ENCODE measurements at places on chromosomes 12 and 14. TPM values are rescaled to one million over a fixed set of nuclear protein-coding genes. Genes with fewer than 3 reads are reported as not detected.

- peak; percentile 20 for DNase-seq
These were observed 21.3 kb downstream of the DCAF4 start for GRCh38 chr14:72947366-72948160.

NUAK1 gene
- 96.1 TPM for total RNA-seq

DNA sequence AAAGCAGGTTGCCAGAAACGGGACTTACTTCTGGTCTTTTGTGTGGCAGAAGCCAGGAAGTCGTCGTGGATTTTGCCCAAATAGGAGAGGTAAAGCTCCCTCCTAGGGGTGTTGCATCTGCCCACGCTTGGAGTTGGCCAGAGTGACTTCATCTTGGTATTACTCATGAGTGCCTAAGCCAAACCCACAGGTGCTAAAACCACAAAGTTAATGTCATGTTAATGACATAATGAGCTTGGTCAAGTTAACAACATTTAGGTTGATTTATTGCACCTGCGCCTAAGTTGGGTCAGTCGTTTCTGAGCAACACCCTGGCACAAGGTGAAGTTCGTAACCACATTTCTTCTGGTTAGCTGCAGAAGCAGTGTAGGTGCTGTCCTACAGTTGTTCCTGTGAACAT, 225.2 kb downstream of the FUT8 start:
- DNase-seq, result peak; percentile 89

GRCh38 chr12:51829011-51829481, 19.5 kb downstream of the FIGNL2 start:
- no peak for DNase-seq

SMIM41 gene
- total RNA-seq, result 0.18 TPM

DNA sequence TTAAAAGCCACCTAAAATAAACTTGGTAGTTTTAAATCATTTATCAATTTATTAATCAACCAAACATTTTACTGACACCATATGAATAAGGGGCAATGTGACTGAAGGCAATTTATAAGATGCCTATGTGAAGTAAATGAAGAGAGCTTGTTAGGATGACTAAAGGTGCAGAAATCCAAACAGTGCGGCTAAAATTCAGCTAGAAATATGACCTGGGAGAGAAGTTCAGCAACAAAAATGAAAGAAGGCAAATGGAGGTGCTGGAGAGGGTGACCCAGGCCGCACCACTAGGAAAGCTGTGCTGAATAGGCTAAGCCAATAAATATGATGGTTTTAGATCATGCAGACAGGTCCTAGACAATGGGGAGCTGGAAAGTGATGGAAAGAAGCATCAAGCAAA, 403.7 kb downstream of the BTG1 start:
- DNase-seq, result peak; percentile 10

GRCh38 chr12:132765361-132765760, 3.7 kb upstream of the ANKLE2 start:
- no peak for DNase-seq

SLC17A8 gene
- not detected for total RNA-seq

DNA sequence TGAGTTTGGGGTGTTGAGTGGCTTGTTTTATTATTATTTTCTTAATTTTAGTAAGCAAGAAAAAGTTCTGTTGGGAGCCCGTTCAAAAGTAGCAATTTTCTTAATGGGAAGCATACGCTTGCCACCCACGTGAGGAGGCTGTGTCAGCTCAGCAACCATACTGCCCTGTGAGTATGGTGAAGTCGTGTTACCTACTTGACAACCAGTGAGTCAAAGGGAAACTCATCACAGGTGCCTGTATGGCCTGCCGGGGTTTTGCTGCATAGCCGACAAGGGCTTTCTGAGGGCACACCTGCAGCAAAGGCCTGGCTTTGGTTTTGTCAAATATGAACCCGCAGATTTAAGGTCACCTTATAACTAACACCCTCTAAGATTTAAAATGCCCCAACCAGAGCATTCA, 31.1 kb downstream of the PITPNM2 start:
- DNase-seq, result no peak

- no peak for DNase-seq
These were observed 58.2 kb downstream of the CACNA1C start for GRCh38 chr12:2110849-2111566.

TMCC3 gene
- total RNA-seq, result 3.5 TPM

CLEC6A gene
- not detected for total RNA-seq

GRCh38 chr12:585062-586061, 77.9 kb downstream of the NINJ2 start:
- DNase-seq, result no peak

CRIP1 gene
- total RNA-seq, result 21.3 TPM

- DNase-seq, result no peak
These were observed 22.4 kb upstream of the PDE1B start for GRCh38 chr12:54526812-54527630.

DNA sequence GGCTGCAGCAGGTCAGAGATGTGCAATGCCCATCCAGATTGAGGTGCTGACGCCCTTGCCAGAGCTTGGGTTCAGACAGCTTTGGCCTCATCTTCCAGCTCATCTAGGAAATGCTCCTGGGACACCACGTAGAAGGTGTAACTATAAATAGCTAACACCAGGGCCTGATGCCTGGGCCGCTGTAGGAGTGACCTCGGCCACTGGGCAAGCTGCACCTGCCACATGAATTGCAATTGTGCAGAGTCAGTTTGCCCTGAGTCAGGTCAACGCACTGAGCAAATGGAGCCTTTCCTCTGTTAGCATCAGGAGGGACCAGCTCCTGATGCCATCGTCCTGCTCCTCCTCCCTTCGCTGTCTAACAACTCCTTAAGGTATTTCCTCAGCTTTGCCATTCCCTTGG, 17.4 kb upstream of the DNM1L start:
- no peak for DNase-seq

ABCD2 gene
- not detected for total RNA-seq

DNA sequence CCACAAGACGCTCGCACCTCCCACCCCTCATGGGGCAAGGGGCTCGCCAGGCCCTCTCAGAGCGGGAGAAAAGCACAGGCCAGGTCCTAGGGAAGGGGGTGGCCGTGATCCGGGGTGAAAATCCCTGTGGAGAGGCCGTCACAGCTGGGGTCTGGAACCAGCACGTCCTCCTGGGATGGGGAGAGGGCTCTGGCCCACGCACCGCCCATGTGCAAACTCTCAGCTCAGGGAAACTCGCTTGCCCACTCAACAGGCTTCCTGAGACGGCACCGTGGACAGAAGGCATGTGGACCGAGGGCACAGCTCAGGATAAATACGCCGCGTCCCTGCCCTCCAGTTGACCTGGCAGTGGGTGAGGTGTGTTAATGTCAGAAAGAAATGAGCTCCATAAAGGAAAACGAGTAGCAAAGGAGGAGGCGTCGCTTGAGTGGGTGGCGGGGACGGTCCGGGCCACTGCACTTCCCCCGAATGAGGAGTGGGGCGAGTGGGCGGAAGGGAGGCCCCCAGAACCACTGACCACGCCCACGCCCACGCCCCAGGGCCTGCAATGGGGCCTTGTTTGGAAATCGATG, 57.6 kb upstream of the GALNT9 start:
- no peak for DNase-seq

DNA sequence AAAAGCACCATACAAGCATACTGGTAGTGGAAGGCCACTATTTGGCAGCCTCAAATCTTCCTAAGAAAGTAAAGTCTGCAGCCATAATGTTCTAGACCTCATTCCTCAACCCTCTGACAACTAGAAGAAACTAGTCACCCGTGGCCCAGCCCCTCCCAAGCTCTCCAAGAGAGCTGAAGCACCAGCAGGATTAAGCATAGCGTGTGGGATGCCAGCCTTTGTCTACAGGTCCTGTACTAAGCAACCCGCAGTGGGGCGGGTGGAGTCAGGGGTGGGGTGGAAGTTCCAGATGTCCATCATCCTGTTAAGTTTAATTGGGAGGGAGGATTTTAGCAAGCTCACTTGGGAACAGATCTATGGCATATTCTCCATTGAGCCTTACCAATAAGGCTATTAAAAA, 14.2 kb downstream of the SLC11A2 start:
- no peak for DNase-seq

SMOC1 gene
- 0.36 TPM for total RNA-seq

DNA sequence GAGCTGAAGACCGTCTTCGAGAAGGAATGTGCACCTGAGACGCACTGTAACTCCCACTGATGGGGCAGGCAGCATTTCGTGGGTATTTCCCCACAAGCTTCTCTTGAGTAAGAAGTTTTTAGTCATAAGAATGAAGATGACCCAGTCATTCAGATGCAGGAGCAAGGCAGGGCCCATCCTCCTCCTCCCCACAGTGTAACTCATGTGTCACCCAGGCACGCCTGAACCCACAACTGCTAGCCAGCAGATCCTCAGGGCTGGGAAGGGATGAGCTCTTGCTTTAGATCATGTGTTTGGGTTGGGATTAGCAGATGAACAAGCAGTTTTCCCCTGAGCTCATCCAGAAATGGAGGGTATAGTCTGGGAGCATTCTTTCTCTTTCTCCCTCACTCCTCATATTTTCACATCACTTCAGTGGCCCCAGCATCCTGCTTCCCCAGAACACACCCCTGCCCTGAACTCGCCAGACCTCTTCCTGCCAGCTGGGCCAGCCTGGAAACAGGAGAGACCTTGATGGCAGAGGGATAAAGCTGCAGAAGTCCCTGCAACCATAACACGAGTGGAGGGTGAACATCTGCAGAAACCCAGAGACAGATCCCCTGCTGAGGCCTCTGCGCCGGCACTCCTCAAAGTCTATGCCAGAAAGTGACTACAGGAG, 73.3 kb downstream of the B4GALNT3 start:
- DNase-seq, result peak; percentile 58
